Endothelial cell (in vitro differentiated cells): ENCODE measurements at places on chromosomes 6 and 20.

- H3K36me3 ChIP-seq, result no peaks in the 10 kb centered on the region
- DNase-seq, result no peak
- no peak overlapping the region for H3K27ac ChIP-seq
- no peaks in the 10 kb centered on the region for H3K27me3 ChIP-seq
- no peaks in the 10 kb centered on the region for H3K4me1 ChIP-seq
These were observed 69.9 kb downstream of the SESN1 start for GRCh38 chr6:109024784-109025183.

DNA sequence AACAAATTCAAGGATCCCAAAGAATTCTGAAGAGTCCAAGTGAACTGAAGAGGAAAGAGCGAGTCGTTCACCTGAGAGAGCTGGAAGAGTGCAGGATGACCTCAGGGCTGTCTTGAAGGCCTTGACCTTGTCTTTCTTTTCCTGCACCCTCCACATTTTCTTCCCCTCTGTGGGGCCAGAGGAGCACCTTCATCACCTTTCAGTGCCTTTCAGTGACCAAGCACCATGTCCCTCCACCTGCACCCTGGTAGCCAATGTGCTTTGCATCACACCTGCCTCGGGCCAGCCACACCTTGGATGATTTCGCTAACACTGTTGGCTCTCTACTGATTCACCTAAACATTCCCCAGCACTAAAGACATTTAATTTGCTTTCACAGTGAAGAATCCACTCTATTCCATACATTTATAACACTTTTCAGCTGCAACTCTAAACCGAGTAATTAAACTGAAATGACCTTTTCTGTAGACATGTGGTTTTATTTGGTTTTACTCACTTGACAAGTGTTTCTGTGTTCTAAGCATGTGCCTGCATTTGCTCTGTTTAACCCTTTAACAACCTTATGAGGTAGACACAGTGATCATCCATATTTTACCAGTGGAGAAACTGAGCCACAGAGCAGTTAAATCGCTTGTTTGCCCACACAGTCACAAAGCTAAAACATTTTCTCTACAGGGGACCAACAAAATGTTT is 121.3 kb upstream of the CST7 start:
- no peak for DNase-seq
- no peak overlapping the region for H3K27ac ChIP-seq
- no peaks in the 10 kb centered on the region for H3K4me1 ChIP-seq
- peaks cover 3% of the 10 kb centered on the region for H3K27me3 ChIP-seq

- no peaks in the 10 kb centered on the region for H3K36me3 ChIP-seq
- peaks cover 19% of the 10 kb centered on the region for H3K4me1 ChIP-seq
These were observed 970.5 kb upstream of the SLC35B3 start for GRCh38 chr6:9405825-9406224.

GRCh38 chr6:169254456-169255316 is 1.0 kb upstream of the THBS2 start:
- H3K4me1 ChIP-seq, result peaks cover 12% of the 10 kb centered on the region
- H3K4me3 ChIP-seq, result no peak overlapping the region
- no peak overlapping the region for H3K27ac ChIP-seq
- no peak for DNase-seq
- H3K27me3 ChIP-seq, result peaks cover 11% of the 10 kb centered on the region

DNA sequence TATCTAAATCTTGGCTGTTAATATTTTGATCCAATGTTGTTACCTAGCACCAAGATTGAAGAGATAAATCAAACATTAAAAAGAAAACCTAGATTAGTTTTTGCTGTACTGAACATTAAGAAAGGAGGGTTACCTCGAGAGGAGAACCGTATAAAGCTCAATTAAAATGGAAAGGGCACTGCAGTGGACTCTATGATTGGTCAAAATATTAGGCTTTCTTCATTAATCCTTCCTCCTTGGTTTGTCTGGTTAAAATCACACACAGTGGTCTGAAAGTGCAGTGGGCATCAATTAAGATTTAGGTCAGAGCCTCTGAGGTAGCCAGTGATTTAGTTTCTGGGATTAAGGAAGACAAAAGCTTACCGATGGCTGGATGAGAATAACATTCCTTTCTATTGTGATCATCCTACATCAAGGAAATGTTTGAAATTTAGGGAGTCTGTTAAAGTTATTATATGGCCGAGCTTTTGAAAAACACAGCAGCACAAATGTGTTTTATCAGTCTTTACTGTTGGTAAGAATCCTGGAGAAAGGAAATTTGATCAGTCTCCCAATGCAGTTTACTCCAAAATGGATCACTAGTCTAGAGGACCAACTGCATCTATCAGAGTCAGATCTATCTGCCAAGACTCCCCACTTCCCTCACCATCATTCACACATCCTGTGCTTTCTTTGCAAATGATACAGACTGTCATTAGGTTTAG is 134.6 kb upstream of the NEDD9 start:
- no peak overlapping the region for H3K27ac ChIP-seq
- H3K27me3 ChIP-seq, result peaks cover 4% of the 10 kb centered on the region
- H3K36me3 ChIP-seq, result no peaks in the 10 kb centered on the region
- DNase-seq, result no peak
- no peak overlapping the region for H3K4me3 ChIP-seq
